Smooth muscle cell of bladder (primary cell): ENCODE measurements at places on chromosomes 3 and 15. TPM values are rescaled to one million over a fixed set of nuclear protein-coding genes. Genes with fewer than 3 reads are reported as not detected.

The SIDT1 gene
- total RNA-seq = under 0.01 TPM in 1 of 2 replicates, not detected in the other

The CFAP100 gene
- not detected in 2 replicates for total RNA-seq

The ATP13A5 gene
- not detected in 2 replicates for total RNA-seq

The MST1R gene
- 0.14 and 0.55 TPM in 2 replicates for total RNA-seq

The RHCG gene
- 0.09 and 0.14 TPM in 2 replicates for total RNA-seq

The ANKRD34C gene
- total RNA-seq = not detected in 2 replicates

The CYP8B1 gene
- total RNA-seq = not detected in 2 replicates

The PPP4R2 gene
- total RNA-seq = 79.2 and 87.5 TPM in 2 replicates
